ENCODE measurements at places on chromosomes 6 and 20.

- no peak for DNase-seq
Measured at GRCh38 chr6:105815661-105816555, 270.2 kb upstream of the PRDM1 start.

DNA sequence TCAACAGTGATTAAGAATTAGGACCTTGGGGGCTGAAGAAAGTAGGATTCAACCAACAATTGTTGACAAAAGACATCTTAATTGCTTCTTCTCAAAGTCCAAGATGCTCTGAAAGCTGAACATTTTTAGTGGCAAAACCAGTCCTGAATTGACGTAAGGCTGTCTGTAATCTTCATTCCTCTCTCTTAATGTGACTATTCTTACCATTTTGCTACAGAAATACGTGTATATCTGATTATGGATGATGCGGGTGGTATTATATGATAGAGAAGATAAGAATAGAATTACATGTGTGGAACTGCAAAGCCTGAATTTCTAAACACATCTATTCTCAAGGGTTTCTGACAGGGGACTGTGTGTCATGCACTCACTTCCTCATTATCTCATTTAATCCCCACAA, 130.3 kb upstream of the SASH1 start:
- no peak for DNase-seq

- DNase-seq: no peak
Measured at GRCh38 chr20:45456632-45457031, 12.9 kb upstream of the WFDC2 start.

DNA sequence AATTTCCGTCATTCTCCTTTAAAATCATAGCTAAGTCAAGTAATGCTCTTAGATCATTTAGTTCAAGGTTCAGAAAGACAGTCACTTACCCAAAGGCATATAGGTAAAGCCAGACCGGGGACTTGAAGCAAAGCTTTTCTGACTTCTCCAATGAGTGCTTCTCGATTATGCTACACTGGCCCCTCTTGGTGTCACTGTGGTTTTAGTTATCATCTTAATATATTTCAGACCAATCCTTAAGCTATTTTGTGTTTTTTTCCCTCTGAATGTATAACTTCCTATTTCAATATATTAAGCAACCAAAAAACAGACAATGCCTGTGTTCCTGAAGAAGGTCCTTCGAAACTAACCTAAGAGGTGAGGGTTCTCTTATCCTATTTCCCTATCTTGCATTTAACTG, 3.9 kb downstream of the PRDM1 start:
- no peak for DNase-seq

DNA sequence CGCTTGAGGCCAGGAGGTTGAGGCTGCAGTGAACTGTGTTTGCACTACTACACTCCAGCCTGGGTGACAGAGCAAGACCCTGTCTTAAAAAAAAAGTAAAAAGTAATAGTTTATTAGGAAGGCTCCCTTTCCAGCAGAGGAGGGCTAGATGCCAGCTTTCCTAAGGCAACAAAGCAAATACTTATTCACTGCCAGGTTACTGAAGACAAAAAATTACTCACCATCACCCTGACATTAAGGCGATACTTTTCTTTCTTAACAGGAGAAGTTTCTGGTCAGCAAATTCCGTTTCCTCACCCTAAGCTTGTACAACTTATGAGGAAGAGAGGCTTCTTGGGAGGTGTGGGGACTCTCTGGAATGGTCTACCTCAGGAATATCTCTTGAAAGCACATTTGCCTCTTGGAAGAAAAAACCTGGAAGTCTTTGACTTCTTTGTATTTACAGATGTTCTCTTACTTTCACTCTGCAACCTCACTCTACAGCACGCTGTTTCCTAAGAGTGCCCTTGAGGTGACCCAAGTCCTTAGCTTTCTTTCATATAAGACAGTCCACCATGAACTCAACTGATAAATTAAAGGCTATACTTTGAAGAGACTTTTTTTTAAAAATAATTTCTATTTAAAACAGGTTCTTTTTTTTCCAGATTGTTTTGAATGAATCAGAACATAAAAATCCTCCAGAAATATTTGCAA, 52.9 kb upstream of the TRAF3IP2 start:
- no peak for DNase-seq

GRCh38 chr20:57380081-57380750, 11.0 kb upstream of the RBM38 start:
- peak; percentile 37 for DNase-seq

- DNase-seq: no peak
Measured at GRCh38 chr6:15349379-15349778, 103.5 kb downstream of the JARID2 start.

GRCh38 chr6:16747232-16748024, 13.8 kb downstream of the ATXN1 start:
- DNase-seq: no peak

- DNase-seq: peak; percentile 67
Measured at GRCh38 chr20:953742-954141, 37.6 kb upstream of the ANGPT4 start.

DNA sequence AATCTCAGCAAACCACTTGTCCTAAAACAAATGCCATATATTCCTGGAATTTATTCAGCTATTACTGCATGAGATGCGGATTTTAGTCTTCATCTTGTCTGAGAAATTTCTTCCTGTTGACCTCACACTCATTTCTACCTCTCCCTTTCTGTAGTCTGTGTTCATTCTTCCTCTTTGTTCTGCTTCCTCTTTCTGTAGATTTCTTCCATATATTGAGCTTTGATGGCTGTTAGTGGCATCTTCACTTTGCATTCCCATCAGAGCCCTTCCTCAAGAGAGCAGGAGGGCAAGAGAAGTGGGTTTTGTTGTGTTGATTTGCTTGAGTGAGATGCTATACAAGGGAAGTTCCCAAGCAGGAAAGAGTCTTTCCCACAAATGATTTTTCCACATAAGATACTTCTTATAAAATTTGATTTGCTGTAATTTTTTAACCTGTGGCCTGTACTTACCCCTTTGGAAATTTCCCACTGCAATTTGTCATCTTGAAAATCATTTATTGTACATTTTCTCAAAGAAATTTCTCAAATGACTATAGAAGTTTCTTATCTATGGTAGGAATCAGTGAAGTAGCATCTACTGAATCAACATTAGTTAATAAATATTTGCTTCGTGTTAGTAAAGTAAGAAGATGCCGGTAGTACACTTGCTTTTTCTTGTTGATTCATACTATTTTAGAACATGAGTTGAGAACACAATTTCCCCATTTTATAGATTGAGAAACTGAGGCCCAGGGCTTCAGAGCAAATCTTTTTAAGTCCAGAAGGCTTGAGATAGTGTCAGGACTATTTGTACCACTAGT, 43.8 kb downstream of the MAP3K4 start:
- DNase-seq: no peak

All from islet precursor cell (in vitro differentiated cells).